ENCODE measurements at places on chromosomes 2 and 18.

DNA sequence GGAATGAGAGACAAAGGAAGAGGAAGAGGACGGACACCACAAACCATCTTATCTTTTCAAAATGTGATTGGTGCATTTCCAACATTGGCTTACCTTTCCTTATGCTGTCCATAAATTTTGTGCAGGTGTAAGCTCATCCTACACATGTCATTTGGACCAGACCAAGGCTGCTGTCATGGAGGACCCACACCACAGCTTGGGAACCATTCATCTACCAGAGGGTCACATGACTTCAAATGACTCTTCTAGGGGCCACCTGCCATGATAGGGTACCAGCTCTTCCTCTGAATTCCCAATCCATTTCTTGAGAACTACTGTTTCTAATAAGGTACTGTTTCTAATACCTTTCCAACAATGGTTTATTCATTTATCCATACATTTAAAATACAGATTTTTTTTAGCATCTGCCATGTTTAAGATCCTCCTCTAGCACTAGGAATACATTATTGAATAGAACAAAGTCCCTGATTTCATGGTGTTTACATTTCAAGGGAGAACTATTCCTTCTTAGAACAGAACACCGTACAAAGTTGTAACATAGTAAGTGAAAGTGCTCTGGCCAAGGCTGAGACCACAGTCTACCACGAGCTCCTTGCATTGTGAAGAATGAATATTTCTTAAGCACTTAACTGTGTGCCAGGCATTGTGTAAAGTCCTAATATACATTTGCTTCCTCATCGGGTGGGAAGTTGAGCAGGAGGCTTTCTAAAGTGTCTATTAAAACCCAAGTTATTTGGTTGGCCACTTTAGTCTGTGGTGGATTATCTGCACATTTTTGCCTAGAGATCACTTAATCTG, 246.1 kb upstream of the FN1 start:
- no peak for DNase-seq

- no peak for DNase-seq
Observed at GRCh38 chr2:56040189-56040588, 116.6 kb upstream of the EFEMP1 start.

DNA sequence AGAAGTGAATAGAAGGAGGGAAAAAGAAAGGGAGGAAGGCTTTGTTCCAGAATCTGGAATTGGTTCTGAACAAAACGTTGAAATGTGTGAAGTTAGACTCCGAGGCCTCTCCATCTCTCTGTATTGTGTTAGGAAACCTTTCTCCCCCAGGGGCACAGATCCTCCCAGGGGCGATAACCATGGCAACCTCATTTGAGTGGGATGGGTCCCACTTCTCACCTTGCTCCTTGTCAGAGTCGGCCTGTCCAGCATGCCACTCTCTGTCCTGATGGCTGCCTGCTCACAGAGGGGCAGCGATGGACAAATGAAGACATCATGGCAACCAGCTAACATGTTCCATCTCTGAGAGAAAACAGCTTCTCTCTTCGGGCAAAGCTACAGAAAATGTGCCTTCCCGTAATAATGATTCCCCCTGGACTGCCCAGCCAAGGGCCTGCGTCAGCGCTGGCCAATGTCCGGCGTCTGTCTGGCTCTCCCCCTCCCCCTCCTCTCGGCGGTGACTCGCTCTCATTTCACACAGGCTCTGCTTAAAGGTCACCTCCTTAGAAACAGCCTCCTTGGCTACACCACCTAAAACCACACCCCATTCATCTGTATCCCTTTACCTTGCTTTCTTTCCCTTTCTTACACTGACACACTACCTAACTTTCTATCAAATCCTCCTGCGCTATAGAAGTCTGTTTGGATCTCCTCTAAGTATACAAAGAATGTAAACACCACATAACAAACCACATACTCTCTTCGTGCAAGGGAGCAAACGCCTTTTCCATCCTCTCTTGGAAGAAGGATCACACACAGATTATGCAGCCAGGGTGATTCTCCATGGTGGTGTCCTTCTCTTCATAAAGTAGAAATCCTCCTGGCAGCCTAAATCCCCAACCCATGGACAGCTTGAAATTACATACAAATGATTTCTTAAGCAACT, 32.1 kb upstream of the TTC39C start:
- DNase-seq: peak; percentile 31

DNA sequence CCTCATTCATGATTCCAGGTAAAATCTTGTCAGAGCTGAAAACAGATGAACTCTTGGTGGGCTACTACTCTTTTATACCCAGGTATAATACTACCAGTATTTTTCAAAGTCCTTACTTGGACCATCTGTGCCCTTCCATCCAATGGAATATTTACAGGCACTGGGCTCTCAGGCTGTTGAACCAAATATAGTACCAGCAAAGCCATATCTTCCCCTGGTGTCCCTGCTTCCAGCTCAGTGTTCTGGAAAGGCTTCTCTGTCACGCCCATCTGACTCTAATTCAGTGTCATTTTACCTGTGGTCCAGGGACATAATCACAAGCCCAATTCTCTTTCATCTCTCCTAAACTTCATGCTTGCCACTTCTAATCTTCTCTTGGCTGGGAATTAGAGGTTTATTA, 119.2 kb upstream of the STK17B start:
- DNase-seq: no peak

DNA sequence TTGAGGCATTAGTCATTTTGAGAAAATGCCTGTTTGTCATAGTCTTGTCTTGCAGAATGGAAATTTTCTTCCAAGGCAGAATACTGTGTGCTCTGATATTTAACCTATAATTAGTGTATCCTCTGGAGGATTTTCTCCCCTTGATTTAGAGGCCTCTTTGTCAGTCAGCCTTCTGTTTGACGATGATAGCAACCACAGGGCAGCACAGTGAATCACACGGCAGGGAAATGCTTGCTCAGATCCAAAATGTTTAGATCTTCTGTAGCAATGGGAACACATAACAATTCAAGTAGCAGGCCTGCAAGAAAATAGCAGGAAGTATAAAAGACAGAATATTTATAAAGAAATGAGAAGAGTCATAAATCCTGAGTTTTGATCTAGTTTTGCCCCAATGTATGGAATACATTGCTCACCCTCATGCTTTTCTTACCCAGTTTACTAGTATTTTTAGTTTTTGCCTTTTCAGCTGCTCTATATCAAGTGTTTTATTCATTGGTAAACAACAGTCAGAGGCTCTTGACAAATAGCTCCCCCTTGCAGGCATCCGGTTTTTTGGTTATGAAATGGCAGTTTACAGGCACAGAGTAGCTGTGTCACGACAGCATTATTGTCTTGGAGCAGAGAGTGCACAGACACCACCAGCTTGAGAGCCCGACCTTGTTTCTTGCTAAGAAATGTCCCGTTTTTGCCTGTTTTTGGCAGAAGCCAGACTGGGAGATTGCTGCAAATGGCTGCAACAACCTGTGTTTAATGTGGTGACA, 185.1 kb downstream of the MYO3B start:
- DNase-seq: no peak

GRCh38 chr2:186645999-186646398, 47.9 kb upstream of the FAM171B start:
- no peak for DNase-seq

DNA sequence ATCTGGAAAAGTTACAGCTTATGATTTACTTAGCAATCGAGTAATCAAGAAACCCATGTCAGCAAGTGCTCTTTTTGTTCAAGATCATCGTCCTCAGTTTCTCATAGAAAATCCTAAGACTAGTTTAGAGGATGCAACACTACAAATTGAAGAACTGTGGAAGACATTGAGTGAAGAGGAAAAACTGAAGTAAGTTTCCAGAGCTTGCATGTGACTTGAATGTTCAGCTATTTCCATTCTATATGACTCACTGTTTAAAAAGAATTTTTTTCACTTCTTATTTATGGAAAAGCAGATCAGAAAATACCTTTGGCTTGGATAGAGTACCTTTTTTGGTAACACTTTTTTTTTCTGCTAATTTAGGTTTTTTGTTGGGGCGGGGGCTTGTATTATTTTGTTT, 70.7 kb downstream of the PMS1 start:
- DNase-seq: no peak

DNA sequence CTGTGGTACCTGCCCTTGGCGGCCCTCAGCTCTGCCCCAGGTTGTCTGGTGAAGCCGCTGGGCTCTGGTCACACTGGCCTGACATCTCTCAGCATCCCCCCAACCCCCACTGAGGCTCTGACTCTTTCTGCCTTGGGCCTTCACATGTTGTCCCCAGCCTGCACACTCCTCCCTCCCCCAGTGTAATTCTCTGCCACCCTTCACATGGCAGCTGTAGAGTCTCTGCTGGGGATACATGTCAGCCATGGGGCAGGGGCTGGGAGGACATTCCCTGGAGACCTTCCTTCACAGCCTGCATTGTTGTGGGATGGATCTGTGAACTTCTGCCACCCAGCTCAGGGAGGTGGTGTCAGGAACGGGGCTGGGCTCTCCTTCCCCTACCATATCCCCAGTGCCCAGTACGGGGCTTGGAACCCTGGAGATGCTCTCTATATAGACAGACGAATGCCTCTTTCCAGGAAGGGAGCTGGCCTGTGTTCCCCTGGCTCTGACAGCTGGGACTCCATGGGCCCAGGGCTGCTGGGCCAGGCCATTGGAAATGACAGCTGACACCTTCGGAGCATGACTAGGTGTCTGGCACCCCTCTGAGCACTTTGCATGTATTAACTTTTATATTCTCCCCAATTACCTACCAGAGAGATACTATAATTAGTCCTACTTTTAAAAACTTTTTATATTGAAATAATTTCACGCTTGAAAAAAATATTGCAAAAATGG, 151.5 kb downstream of the INHBB start:
- no peak for DNase-seq

GRCh38 chr2:182713601-182714000, 2.5 kb upstream of the DNAJC10 start:
- no peak for DNase-seq

GRCh38 chr18:37714691-37715090, 149.1 kb upstream of the CELF4 start:
- DNase-seq: no peak

DNA sequence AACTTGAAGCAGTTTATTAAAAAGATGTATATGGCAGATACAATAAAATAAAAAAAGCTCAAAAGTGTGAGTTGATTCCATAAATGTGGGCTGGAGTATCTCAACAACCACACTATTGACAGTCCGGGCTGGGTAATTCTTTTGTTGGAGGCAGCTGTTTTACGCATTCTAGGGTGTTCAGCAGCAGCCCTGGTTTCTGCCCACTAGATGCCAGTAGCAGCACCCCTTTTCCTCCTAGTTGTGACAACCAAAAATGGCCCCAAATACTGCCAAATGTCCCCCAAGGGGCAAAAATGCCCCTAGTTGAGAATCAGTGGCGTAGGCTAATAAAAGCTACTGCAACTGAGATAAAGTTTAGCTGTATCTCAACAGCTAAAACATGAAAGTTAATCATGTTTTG, 44.8 kb downstream of the CHMP3 start:
- no peak for DNase-seq

DNA sequence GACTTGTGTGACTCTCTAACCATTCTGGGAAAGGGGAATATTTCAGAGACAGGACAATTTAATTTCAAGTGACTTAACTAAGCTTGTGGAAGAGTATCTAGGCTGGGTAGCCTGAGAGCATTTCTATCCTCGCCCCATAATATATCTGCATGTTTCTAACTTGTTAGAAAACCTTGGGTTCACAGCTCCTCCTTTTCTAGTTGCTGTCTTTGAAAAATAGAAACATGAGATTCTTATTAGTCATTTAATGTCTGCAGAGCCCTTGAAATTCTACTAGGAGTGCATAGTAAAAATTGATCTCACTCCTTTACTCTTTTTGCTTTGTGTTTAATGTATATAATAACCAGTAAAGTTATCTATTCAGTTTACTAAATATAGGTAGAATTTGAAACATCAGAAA, 22.4 kb downstream of the CTLA4 start:
- no peak for DNase-seq

DNA sequence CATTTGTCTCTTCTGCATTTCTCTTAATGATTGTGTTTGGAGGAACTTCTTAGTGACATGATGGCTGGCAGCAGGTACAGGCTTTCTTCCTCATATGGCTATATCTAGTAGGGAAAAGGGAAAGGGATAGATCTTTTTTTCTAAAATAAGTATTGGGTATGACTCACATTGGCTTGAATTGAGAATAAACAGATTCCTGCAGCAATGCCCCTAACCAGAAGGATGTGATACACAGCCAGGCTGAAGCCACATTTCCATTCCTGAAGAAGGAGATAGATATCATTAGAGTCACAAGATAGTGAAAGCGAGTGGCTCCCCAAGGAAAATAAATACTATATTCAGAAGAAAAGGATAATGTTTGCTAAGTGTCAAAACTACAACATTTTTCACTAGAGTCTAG, 61.1 kb downstream of the VWC2L start:
- no peak for DNase-seq

DNA sequence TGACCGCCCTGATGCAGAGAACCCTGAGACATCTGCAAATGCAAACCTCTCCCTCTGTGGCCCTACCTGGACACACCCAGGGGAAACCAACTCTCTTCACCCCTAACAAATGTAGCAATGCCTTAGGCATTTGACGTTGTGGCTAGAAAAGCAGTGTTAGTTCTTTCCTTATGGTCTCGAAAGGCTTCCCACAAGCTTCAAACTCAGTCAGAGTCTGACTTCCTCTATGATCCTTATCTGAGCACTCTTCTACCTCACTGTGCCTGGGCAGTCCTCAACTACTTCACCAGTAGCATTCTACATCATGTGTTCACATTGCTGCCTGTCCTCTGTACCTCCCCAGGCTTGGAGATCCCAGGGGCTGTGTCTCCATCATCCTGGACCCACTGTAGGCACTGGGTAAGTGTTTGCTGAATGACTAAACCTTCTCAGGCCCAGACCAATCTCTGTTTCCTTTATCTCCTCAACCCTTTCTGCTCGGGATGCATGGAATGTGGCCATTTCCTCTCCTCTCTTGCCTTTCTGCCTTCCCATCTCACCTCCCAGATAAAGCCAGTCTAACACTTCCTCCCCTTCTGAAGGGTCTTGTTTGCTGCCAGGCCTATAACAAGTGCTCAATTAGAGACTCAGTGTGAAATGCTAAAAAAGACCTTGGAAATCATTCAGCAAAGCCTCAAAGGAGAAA, 91.7 kb upstream of the ACAA2 start:
- no peak for DNase-seq

DNA sequence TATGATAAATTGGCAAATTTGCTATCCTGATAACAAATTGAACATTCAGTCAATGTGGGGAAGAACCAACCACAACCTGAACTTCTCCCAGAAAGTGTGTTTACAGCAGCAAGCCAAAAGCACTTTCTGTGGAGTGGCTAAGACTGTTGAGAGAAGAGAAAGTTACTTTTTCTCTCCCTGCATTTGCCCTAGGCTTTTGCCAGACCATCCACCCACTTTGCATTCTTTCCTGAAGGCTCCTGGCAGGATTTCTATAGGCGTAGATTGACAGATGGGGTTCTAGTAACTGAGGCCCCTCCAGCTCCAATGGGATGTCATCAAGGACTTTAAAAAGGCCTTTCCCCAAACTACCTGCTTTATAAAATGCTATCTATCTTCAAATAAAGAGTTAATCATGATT, 215.2 kb downstream of the GULP1 start:
- DNase-seq: no peak

- DNase-seq: no peak
Observed at GRCh38 chr2:202778217-202778616, 93.3 kb downstream of the ICA1L start.

Data from ascending aorta (tissue), 2 donors.